ENCODE measurements at places on chromosomes 7 and 10.

DNA sequence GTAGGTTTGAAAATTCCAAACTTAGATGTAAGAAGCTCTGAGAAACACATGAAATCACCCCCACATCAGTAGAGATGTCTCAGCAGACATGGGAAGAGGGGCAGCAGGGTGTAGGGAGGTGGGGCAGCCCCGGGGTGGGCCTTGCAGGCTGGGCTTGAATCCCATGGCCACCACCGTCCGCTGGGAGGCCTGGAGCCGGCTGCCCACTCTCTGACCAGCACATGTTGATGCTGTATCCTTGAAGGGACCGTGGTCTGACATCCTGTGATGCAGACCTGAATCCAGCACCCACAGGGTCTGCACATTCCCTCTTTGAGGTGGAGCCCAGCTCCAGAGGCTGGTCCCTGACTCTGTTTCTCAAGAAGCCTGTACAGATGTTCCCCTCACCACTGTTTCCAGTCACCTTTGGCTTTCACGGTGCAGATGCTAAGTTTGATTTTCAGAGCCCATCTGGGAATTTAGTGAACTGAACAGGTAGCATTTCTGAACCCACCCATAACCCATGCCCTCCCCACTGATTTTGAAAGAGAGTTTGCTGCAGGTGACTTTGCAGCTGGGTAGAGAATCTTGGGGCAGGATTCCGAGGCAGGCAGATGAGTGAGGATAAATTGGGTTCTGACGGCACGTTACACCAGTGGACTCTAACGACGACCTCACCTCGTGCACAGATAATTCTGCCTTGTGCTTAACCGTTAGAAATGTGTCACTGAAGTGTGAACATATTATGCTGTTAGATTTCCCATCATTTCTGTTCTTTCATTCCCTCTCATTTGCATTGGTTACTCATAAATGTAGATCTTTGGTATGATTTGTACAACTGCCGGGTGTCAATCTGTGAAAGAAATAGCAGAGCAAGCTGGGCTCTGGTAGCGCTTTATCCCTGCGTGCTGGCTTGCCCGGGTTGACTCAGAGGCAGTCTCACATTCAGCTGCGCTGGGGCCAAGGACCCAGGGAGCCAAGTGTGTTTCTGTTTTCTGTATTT is 45.7 kb downstream of the IKZF1 start:
- no peak for DNase-seq

DNA sequence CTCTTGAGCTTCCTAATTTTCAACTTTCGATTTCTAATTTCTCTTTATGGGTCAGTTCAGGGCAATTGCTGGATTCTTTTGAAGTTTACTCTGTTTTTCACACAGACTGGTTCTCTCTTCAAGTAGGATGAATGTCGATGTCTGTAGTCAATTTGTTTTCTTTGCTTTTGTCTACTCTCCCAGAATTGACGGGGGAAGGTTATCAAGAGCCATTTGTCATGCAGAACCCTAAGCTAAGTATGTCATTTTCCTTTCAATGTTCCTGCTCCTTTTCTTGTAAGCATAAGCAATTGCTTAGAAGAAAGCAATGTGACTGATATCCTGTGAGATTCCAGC is 53.7 kb downstream of the SLC39A12 start:
- DNase-seq: no peak

DNA sequence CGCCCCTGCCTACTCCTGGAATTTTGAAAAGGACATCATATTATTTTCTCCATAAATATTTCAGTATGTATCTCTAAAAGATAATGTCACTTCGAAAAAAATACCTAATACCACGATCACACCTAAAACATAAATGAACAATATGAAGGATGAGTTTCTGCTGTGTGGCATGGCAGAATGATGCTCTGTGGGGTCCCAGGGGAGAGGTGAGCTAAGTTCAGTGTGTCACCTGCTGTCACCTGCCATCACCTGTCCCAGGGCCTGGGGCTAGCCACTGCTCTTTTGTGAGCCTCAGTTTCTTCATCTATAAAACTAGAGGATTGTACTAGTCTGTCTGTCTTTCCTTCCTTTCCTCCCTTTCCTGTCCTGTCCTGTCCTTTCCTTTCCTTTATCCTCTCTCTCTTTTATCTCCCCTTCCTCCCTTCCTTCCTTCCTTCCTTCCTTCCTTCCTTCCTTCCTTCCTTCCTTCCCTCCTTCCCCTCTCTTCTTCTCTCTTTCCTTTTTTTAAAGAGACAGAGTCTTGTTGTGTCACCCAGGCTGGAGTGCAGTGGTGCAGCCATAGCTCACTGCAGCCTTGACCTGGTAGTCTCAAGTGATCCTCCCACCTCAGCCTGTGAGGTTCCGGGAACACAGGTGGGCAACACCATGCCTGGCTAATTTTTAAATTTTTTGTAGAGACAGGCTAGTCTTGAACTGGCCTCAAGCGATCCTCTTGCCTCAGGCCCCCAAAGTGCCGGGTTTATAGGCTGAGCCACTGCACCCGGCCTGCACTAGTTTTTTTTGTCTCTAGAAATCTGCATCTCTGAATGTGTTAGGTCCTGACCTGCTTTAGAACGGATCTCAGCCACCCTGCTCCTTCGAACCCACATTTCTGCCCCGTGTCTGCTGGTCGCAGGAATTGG is 43.1 kb downstream of the CUX1 start:
- no peak for DNase-seq

GRCh38 chr7:157652161-157652953 is 315.6 kb downstream of the DNAJB6 start:
- DNase-seq: no peak

DNA sequence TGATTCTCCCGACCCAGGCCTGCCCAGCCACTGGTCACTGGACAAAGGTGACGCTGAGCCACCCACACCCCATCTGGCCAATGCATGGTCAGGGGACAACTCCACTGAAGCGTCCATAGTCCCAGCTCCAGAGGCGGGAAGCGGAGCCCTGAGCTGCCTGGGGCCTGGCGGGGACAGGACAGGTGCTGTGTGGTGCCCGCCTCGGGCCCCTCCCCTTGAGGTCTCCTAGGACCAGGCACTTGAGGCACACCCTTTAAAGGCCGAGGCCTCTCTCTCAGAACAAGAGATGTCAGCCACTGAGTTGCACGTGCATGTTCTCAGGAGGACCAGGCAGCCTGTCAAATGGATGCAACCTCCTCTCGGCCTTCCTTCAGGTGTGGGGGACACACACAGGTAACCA is 52.5 kb upstream of the PPP2R2D start:
- no peak for DNase-seq

DNA sequence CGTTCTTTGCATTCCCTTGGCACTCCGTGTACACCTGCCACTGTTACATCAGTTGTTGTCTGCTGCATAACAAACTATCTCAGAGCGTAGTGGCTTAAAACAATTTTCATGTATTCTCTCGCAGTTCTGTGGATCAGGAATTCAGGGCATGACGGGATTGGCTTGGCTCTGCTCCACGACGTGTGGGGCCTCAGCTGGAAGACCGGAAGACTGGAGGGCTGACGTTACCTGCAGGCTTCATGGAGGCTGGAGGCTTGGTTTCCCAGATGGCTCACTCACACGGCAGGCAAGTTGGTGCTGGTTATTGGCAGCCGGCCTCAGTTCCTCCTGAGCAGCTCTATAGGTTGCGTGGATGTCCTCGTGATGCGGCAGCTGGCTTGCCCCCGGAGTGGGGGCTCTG is 25.5 kb downstream of the NYAP1 start:
- peak; percentile 91 for DNase-seq

DNA sequence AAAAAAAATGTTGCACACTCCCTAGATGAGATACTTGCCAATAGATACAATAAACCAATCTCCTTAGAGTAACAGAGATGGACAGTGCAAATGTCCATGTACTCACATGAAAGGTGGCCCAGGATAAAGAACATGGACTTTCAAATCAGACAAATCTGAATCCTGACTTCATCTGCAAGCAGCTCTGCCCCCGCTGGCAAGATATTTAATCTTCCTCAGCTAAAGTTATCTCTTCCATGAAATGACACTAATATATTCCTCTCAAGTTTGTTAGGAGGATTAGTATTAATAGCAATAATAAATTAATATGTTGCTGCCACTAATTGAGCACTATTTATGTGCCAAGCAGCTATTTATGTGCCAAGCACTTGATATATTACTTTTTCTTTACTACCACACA is 148.6 kb upstream of the YAE1 start:
- DNase-seq: peak; percentile 7

- DNase-seq: peak; percentile 99
Observed at GRCh38 chr7:12715372-12716133, 28.1 kb downstream of the ARL4A start.

DNA sequence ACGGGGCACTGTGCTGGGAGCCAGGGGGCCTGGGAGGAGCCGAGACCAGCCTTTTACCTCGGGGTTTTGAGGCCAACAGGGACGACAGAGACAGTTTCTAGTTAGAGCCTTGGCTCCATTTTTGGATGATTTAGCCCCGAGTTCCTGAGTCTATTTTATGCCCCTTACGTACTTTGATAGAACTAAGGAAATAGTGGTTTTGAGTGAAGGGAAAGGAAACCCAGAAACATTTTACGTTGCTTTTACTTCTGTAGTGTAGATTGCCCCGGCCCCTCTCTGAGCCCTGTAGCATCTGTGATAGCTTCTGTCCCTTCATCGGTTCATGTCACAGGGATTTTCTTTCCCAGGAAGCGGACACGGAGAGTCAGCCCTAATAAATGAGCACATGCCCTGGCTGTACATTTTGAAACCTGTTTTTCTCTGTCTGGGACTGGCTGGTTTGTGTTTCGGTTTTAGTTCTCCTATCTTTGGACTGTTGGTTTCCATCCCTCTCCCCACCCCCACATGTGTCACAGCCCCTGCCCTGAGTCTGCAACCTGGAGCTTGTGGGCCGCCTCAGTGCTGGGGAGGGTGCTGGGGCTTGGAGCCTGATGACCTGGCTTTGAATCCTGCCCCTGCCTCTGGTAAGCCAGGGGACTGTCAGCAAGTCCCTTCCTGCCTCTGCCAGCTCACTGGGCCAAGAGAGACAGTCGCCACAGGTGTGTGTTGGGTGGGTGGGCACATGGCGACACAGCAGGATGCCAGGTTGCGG is 6.9 kb upstream of the ORAI2 start:
- no peak for DNase-seq

DNA sequence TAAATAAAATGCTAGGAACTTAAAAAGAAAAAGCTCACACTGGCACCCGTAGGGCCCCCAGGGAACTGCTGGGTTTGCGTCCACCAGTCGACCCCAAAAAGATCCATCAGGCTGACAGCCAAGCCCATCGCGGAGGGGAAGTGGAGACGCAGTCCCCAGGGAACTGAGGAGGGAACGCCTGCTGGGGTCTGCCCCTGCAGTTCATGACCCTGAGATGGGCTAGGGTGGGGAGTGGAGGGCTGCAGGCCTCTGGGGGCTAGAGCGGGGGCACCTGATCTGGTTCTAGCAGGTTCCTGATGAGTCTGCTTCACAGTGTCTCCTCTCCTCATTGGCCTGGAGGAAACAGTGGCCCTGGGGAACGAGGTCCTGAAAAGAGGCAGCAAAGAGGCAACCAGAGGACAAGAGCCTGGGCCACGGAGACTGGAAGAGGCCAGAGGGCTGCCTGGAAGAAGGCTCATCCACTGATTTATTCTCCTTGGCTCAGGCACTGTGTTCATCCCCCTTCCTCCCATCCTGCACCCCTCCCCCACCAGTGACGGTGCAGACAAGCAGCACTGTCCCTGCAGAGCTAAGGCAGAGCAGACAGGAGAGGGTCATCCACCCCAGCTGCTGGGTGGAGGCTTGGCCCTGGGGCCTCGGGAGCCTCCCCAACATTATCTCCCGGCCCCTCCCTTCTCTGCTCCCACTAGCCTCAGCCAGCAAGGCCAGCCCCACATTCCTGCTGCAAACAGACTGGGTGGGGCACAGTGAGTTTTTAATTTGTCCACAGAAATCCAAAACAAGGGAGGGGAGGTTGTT is 24.7 kb upstream of the HSPA12A start:
- DNase-seq: no peak

DNA sequence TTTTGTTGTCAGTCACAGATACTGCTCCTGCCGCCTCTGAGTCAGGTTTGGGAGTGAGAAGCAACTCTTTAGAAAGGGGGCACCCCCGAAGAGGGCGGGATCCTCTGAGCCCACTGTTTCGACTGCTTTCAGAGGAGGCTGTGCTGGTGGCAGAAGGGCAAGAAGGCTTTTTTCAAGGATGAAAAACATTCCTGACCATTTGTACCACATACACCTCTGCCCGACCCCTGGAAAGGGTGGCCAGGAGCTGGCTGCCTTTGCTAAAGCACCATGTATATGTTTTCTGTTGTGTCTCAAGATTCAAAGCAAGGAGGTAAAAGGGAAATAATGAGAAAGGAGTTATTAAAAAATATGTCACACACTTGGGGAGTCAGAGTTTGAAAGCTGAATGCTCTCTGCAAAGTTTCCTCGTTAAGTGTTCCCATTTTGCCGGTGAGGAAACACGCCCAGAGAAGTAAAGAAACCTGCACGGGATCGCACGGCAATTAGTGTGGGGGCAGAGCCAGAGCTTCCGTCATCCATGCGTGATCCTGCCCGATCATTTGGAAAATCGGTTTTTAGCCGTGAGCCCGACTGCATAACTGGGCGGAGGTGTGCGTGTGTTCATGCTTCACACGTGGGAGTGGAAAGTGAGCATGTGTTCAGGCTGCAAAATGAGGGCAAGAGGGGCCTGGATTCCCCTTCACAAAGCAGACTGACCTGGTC is 163.2 kb downstream of the ADAM12 start:
- no peak for DNase-seq

GRCh38 chr10:75051308-75051707 is 60.1 kb upstream of the SAMD8 start:
- no peak for DNase-seq

DNA sequence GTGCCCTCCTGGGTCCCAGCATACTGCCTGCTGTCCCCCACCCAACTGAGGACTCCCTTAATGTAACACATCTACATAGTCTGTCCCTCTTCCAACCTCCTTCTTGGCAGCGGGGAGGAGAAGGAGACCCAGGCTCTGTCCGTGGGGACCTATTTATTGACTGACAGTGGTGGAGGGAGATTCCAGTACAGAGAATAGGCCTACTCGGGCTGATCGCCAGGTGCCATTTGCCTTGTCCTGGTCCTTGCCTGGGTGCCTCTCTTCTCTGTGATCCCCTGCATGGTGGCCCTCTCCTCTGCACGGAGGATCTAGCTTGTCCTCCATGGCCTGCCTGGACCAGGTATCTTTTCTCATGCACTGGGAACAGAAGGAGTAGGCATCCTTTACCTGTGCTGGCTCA is 17.0 kb downstream of the GHRHR start:
- no peak for DNase-seq

DNA sequence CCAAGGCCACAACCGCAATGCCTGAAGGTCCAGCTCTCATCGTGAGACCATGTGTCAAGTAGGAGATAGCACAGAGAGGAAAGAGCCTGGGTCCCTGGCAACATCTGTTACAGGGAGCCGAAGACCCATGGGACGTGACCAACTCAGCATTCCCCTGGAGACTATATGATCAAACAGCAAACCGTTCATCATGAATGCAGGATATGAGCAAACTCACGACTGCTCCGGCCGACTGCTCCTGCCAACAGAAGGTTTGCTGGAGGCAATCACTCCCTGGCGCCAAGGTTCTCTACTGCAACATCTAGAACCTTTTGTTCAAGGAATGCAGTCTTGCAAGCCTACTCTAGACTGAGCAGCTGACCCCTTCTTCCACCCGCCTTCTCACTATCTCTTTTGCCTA is 114.3 kb downstream of the ALOX5 start:
- no peak for DNase-seq

Data from choroid plexus epithelial cell (primary cell).